ENCODE measurements at places on chromosomes 1 and 21. TPM values are rescaled to one million over a fixed set of nuclear protein-coding genes. Genes with fewer than 3 reads are reported as not detected.

COL9A2 gene
- total RNA-seq: under 0.01 TPM

TEX38 gene
- not detected for total RNA-seq

KRTAP13-4 gene
- total RNA-seq: not detected

ADAM30 gene
- not detected for total RNA-seq

ADORA1 gene
- 0.32 TPM for total RNA-seq

CHML gene
- 16.0 TPM for total RNA-seq

FASLG gene
- total RNA-seq: not detected

LORICRIN gene
- total RNA-seq: not detected

Measured in epithelial cell of umbilical artery (primary cell).